ENCODE measurements at places on chromosomes 12 and 14.

GRCh38 chr12:92471551-92471950 is 231.2 kb upstream of the PLEKHG7 start:
- DNase-seq = no peak

DNA sequence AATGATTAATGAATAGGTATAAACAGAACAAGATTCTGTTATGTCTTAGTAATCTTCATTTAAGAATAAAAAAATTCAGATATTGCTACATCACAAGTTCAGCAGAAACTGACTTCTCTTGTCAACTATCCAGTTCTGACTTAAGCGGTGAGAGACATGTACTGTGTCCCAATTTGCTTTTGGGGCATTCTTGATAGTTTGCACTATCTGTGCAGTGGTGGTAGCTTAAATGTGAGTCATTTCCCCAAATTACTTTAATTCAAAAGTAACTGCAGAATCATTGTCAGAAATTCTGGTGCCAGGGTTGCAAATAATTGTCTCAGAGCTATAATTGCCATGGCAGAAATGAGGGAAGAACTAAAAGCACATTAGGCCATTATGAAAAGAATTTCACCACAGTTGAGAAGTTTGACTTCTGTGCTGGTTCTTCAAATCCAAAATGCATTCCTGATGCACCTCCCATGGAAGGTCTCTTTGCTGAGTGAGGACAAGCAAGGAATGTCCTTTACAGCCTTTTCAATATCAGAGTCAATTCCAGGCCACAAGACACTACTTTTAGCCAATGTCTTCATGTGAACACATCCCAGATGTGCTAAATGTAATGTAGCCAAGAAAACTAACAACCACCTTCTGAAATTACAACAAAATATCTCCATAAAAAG is 304.7 kb downstream of the SSPN start:
- DNase-seq = no peak

GRCh38 chr14:105491366-105491973 is 424 bp downstream of the TEDC1 start:
- DNase-seq = no peak

DNA sequence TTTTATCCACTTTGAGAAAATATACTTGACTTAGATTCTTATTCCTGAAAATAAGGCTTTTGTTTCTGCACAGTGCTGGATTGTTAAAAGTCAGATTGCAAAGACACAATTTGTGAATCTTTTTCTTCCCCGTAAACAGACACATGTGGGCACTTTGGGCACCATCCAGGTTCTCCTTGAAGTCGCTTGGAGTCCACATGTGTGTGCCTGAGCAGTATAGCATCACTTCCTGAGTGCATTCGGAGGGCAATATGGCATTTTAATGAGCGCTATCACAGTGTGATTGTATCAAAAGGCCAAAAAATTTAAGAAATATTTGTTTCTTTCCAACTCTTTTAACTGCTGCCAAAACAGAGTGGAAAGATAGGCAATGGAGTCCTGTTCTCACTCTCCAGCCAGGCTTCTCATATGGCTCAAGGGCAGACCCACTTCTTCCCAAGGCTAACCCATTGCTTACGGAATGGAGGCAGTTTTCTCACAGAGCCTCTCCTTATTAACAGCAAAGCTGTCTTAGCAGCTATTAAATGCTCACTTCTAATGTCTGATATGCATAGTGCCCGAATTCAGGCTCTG is 397.1 kb downstream of the EGLN3 start:
- DNase-seq = no peak

DNA sequence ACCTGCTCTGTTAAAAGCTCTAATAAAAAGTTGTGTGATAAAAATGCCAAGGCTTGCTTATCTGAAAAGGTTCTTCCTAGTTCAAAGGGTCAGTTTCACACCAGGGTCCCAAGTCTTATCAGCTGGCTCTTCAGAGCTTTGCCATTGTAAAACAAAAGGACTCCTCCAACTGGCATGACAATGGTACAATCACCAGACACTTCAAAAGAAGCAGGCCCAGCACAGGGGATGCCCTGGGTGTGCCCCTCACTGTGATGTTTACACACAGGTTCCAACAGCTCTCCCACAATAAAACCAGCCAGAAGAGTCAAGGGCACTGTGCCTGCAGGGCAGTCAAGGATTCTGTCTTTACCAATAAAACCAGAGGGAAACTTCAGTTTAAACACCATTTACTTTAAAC is 78.7 kb downstream of the PRICKLE1 start:
- DNase-seq = no peak

DNA sequence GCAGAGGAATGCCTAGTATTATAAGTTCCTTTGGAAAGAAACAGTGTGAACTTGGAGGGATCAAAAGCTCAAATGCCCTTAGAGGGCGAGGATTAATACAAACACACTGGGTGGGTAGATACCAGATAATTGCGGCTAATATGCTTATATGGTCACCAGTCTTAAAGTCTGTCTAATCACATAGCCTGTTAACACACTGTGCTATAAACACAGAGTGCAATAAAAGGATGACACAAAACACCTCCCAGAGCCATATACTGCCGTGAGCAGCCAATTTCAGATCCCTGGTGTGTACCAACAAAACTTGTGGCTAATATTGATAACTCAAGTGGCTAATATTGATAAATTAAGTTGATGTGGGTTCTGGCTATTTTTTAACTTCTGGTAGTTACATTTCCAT is 1.7 kb upstream of the IL26 start:
- no peak for DNase-seq

DNA sequence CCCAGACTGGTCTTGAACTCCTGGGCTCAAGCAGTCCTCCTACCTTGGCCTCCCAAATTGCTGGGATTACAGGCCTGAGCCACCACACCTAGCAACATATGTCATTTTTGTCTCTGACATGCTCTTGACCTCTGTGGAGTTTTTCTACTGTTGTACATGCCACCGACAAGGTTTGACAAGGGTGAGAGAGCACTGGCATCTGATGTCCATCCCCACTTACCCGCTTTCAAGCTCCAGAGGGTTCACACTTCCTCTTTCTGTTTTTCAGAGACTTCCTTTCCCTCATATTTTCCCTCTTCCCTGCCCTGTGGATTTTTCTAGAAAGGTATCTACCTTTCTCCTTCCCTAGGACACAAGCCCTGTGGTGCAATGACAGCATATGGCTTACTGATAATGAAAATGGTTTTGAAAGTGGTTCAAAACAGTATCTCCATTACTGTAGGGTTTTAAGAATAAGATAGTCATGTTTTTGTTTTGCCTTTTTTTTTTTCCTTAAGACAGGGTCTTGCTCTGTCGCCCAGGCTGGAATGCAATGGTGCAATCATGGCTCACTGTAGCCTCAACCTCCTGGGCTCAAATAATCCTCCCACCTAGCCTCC is 27.7 kb upstream of the PLEKHG3 start:
- DNase-seq = no peak

- no peak for DNase-seq
Measured at GRCh38 chr14:104632781-104633180, 28.2 kb upstream of the TMEM179 start.

- DNase-seq = peak; percentile 69
Measured at GRCh38 chr14:103847451-103848174, at the start of gene PPP1R13B. Gene PPP1R13B, minus strand, starts transcription at chr14:103847575. Its CDS starts 268 bp downstream, at chr14:103847307.

Measured in renal cortex interstitium (tissue), 15 donors.